ENCODE measurements at places on chromosomes 12 and 14.

DNA sequence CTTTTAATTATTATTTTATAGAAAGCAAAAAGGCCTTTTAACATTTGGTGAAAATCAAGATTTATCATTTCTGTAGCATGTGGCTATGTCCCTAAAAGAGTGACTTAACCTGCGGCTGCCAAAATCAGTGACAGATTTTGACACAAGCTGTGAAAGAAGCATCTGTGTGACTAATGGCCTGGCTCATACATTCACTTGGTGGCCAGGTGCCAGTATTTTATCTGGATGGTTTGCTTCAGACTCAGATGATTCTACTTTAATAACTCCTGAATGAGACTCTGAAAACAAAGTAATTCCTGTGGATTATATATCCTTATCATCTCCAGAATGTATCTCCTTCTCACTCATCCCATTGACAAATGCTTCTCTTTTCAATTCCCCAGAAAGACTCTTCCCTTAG is 103.0 kb downstream of the FSCB start:
- DNase-seq, result no peak

GRCh38 chr14:77579065-77579464 is 37.4 kb downstream of the SPTLC2 start:
- DNase-seq, result no peak

DNA sequence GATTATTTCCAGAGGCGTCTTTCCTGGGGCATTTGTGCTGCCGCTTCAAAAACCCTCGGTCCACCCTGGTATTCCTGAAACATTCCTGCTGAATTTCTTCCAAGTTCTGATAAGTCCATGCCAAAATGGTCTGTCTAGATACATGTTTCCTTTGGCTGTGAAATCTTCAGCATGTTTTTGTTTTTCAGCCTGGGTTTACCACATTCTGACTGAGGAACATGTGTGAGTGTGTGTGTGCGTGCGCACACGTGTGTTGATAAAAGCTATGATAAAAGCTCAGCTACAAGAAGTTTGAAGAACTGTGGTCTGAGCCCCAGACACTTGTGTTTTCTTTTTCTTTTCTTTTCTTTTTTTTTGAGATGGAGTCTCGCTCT is 22.4 kb downstream of the ANKRD9 start:
- DNase-seq, result no peak

- no peak for DNase-seq
Measured at GRCh38 chr14:37194698-37195097, 3.0 kb upstream of the MIPOL1 start.

DNA sequence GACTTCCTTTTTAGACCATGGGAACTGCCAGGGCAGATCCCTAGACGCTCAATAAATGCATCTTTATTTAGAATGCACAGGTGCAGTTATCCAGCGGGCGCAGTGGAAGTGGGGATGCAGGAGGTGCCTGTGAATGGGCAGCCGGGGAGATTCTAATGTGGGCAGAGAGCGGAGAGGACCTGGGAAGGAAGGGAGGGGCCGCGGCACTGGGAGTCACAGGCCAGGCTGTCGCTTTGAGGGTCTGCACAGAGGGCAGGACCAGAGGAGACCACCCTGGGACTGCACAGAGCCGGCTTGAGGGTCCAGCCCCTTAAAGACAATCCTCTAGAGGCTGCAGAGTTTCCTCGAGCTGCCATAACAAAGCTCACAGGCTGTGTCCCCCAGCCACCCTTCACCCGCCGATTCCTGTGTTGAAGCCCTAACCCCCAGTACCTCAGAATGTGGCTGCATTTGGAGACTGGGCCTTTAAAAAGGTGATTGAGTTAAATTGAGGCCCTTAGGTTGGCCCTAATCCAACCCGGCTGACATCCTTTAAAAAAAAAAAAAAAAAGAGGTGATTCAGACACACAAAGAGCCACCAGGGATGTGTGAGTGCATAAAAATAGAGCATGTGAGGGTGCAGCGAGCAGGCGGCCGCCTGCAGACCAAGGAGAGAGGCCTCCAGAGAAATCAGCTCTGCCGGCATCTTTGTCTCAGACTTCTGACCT is 44.4 kb upstream of the PPP2R5C start:
- no peak for DNase-seq

DNA sequence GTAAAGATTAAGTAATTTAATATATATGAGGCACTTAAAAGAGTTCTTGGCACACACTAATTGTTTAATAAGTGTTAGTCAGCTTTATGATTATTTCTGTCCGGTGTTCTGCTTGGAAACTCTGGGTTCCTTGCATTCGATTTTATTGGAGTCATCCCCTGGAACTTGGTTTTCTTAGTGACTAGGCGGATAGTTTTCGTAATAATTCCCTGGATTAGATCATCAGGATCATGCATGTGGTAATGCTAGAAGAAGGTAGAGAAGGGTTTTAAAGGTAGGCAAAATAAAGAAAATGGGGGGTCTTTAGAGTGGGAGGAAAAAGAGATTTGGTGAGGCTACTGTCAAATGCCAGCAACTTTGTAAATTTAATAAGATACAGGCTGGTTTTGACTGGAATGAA is 88.4 kb downstream of the MYF5 start:
- no peak for DNase-seq

- no peak for DNase-seq
Measured at GRCh38 chr14:104305511-104306449, 167.4 kb downstream of the KIF26A start.

DNA sequence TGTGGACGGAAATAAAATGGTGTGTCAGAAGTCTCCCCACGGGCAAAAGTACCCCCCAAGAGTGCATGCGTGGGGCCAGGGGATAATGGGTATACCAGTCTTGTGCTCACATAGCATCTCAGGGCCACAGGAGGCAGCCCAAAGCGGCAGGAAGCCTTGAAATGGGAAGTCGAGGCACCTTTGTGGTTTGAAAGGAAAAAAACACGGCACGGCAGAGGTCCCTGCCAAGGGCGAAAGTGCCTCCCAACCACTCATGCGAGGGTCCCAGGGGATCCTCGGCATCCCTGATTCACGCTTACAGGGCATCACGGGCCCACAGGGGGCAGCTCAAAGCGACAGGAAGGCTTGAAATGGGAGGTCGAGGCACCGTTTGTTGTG is 583.2 kb downstream of the ALG10 start:
- no peak for DNase-seq

GRCh38 chr12:94112121-94112520 is 36.3 kb upstream of the PLXNC1 start:
- no peak for DNase-seq

GRCh38 chr14:74401504-74402241 is 24.3 kb downstream of the SYNDIG1L start:
- peak; percentile 61 for DNase-seq

- DNase-seq, result peak; percentile 27
Measured at GRCh38 chr14:97442363-97442762, 645.2 kb downstream of the VRK1 start.

- no peak for DNase-seq
Measured at GRCh38 chr14:38536376-38537038, 280.6 kb upstream of the CLEC14A start.

GRCh38 chr12:2259369-2259768 is 206.6 kb downstream of the CACNA1C start:
- DNase-seq, result no peak

- DNase-seq, result no peak
Measured at GRCh38 chr14:88562532-88562830, 356 bp upstream of the ZC3H14 start.

- no peak for DNase-seq
Measured at GRCh38 chr14:71371711-71372396, 464.6 kb downstream of the PCNX1 start.

DNA sequence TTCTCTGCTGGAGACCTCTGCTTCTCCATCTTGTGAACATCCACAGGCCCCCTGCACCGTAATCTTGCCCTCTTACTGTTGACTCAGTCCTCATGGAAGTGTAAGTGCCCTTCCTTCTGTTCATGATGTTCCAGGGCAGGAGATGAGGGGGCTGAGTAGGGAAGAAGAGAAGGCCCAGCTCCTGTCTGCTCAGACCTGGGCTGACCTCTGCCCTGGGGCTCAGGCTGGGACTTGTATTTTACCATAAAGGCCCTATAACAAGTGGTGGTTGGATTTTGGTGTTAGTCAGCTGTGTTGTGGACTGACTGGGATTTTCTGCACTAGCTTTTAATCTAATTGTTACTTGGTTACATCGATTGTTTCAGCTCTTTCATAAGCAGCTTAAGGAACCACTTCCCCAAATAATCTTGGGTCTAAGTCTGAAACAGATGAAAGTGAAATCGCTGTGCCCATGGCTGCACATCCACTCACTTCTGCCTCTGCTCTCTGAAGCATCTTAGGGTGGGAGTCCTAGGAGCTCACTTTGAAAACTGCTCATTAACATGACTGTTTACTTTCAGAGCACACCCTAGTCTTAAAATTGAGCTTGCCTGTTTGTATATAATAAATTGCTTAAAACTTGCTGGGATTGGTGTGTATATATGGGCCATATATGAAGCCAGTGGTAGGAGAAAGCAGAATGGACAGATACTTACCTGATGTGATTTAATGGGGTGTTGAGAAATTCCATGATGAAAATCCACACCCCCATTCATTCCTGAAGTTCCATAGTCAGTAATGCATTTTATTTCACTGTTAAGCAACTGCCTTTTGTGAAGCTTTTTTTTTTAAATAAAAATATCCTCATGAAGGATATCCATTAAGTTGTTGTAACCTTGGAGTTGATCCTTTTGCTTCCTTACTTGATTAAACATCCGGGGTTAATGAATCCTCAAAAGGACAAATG is 17.7 kb downstream of the C12orf71 start:
- DNase-seq, result no peak

GRCh38 chr12:67193704-67194103 is 75.5 kb upstream of the CAND1 start:
- peak; percentile 20 for DNase-seq

DNA sequence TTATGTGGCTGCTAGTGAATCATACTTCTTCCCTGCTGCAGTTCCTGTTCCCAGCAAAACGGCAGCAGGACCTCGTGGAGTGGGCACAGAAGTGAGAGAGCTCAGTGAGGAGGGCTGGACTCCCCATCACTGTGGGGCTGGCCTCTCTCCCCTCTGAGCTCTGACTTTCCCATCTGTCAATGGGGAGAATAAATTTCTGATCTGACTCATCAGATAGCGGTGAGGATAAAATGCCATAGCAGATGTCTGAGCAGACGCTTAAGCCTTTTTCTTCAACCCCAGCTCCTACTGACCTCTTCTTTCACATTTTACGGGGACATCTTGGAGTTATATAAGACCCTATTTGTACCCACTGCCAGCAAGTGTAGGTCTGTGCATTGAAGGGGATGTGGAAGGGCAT is 116.6 kb downstream of the CRACR2A start:
- no peak for DNase-seq

DNA sequence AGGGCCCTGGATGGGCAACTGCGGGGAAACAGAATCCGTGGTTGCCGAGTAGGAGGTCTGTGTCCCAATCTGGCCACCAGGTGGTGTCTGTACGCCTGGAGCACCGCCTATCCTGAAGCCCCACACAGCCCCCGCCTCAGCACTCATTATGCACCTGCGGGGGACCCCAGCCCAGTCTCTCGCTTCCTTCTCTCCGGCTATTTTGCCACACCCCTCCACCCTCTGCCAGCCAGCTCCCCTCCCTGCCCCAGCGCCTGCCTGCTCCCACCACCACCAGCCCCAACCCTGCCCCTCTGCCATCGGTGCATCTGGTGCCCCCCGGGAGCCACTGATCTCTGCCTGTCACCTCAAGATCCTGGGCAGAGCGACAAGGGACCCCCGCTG is 2.2 kb upstream of the NXPH4 start:
- peak; percentile 78 for DNase-seq

- no peak for DNase-seq
Measured at GRCh38 chr12:105425254-105426174, 95.0 kb downstream of the C12orf75 start.

DNA sequence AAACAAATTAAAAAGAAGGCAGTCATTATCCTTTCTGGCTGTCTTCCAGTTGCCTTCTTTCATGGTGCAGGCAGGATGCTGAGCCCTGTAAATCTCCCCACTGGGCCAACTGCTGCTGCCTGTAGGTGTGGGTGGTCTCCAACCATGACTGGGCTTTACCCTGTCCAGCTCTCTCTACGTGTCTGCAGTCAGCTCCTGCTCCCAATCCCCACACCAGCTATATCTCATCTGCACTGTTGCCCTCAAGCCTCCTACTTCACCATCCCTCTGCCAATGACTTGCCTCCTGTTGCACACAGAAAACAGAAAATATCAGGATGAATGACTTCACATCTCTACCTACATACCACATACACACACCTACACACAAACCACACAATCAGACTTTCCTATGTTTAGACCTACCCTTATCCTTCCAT is 39.7 kb upstream of the PSMA6 start:
- no peak for DNase-seq
